ENCODE measurements at places on chromosomes 3 and 15.

DNA sequence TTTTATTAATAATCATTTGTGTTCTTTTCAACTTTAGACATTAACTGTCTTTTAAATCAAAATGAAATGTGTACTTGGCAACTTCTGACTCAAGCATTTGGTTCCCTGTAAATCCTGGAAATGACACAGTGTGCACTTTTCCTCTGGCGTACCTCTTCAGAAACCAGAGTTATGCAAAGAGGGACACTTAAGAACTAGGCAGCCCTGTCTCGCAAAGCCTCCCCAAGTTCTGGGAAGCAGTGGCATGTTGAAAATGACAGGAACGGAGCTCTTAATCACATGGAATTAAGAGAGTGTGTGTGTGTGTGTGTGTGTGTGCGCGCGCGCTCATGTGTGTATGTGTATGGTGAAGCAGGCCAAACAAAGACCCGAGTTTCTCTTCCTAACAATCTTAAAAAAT lies 707.4 kb downstream of the MECOM start:
- H3K4me3 ChIP-seq, result no peak overlapping the region
- H3K36me3 ChIP-seq, result no peaks in the 10 kb centered on the region
- no peak overlapping the region for H3K27ac ChIP-seq

DNA sequence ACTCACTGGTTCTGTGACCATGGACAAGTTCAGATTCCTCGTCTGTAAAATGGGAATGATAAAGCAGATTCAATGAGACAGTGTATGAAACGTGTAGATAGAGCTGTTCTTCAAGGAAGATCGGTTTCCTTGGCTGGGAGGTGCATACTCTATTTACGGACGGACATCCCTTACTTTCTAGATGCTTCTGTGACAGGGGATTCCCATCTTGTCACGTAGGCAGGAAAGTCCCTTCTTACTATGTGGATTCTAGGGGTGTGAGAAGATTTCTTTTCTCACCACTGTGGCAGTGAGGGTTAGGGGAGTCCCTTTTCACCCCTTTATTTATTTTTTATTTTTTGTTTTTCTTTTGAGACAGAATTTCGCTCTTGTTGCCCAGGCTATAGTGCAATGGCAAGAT lies 180.9 kb upstream of the TBL1XR1 start:
- peaks cover 7% of the 10 kb centered on the region for H3K4me1 ChIP-seq
- H3K27me3 ChIP-seq, result no peaks in the 10 kb centered on the region
- H3K27ac ChIP-seq, result peak overlapping the region; percentile 36
- peak overlapping the region; percentile 48 for H3K4me3 ChIP-seq
- peak; percentile 75 for ATAC-seq

DNA sequence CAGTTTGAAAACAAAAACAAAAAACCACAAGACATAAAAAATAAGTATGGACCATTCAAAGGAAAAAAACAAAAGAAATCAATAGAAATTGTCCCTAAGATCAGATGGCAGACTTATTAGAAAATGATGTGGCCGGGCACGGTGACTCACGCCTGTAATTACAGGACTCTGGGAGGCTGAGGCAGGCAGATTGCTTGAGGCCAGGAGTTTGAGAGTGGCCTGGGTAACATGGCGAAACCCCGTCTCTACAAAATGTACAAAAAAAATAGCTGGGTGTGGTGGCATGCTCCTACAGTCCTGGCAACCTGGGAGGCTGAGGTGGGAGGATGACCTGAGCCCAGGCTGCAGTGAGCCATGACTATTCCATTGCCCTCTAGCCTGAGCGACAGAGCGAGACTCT lies 16.6 kb downstream of the SPCS1 start:
- H3K27ac ChIP-seq, result no peak overlapping the region
- no peak overlapping the region for H3K4me3 ChIP-seq
- no peaks in the 10 kb centered on the region for H3K36me3 ChIP-seq
- peaks cover 5% of the 10 kb centered on the region for H3K4me1 ChIP-seq
- H3K27me3 ChIP-seq, result no peaks in the 10 kb centered on the region
- ATAC-seq, result no peak

- H3K27me3 ChIP-seq, result no peaks in the 10 kb centered on the region
- ATAC-seq, result no peak
- no peak overlapping the region for H3K4me3 ChIP-seq
- H3K27ac ChIP-seq, result no peak overlapping the region
- H3K36me3 ChIP-seq, result no peaks in the 10 kb centered on the region
Measured at GRCh38 chr3:34408088-34408487, 609.7 kb downstream of the PDCD6IP start.

- no peak overlapping the region for H3K4me3 ChIP-seq
- H3K36me3 ChIP-seq, result no peaks in the 10 kb centered on the region
- H3K27ac ChIP-seq, result no peak overlapping the region
- peaks cover 10% of the 10 kb centered on the region for H3K27me3 ChIP-seq
Measured at GRCh38 chr3:129985113-129985512, 10.6 kb downstream of the TRH start.

- ATAC-seq, result no peak
- no peaks in the 10 kb centered on the region for H3K36me3 ChIP-seq
- no peak overlapping the region for H3K4me3 ChIP-seq
- no peak overlapping the region for H3K27ac ChIP-seq
Measured at GRCh38 chr3:180421221-180421620, 180.7 kb upstream of the TTC14 start.

DNA sequence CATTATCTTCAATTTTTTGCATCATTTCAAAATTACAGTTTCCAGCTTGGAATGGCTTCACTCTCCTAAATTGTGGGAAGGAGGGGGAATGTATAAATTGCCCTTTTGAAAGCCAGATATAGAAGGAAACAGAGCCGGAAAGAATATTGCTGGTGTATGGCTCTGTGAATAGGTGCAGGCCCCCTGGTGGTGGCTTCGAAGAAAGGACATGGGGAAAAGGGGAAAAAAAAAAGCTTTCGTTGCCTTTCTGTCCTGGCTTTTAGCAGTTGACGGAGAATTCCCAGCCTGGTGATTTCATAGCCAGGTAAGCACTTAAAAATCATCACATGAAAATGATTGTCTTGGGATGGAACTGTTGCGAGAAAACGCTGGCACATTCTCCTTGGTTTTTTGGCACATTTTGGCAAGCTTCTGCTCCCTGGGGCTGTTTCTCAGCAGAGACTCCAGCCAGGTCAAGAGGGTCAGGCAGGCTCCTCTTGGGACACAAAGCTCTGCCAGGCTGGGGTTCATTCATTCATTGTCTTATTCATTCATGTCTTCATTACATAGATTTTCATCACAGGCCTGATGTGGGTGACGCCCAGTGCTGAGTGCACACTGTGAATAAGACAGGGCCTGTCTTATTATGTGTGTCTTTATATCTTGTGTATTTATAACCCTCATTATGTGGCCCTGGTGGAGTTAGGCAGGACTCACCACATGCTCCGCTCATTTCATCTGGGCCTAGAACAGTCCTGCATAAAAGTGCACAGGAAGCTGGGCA lies 300.0 kb upstream of the TPM1 start:
- H3K4me1 ChIP-seq, result peaks cover 4% of the 10 kb centered on the region
- peak; percentile 60 for ATAC-seq
- H3K27me3 ChIP-seq, result peaks cover 2% of the 10 kb centered on the region
- H3K27ac ChIP-seq, result peak overlapping the region; percentile 28
- no peaks in the 10 kb centered on the region for H3K36me3 ChIP-seq

GRCh38 chr3:156037356-156037755 lies 83.0 kb upstream of the KCNAB1 start:
- H3K27me3 ChIP-seq, result peaks cover 6% of the 10 kb centered on the region
- H3K27ac ChIP-seq, result no peak overlapping the region
- no peaks in the 10 kb centered on the region for H3K4me1 ChIP-seq

DNA sequence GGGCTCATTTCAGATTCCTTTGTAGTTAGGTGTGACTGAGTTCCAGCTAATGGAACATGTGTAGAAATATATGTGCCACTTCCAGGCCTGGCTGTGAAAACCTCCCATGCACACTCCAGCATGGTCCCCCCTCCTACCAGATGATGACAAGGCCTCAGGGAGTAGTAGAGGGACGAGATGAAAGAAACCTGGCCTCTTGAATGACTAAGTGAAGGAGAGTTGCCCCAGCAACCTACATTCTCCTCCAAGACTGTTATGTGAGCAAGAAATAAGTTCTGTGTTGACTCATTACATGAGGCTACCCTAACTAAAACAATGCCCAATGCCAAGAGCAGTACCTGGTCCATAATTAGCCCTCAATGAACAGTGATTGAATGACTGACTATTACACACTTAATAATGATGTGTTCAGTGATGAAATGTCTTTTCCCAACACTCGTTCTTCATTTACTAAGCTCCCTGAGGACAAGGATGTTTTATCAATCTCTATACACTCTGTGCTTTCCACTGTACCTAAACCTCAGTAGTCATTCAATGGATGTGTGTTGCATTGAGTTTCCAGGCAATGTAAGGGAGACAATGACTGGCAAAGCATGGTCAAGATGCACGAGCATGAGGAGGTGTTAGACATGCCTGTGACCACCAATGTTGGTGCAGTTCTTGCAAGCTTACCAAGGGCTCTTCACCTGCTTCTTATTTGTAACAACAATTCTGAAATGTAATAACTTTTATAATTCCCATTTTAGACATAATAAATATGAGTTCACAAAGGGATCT lies 62.0 kb upstream of the BCL6 start:
- peak overlapping the region; percentile 84 for H3K27ac ChIP-seq
- no peaks in the 10 kb centered on the region for H3K36me3 ChIP-seq
- H3K4me1 ChIP-seq, result peaks cover 46% of the 10 kb centered on the region
- H3K4me3 ChIP-seq, result peak overlapping the region; percentile 53
- ATAC-seq, result peak; percentile 84
- H3K27me3 ChIP-seq, result no peaks in the 10 kb centered on the region

DNA sequence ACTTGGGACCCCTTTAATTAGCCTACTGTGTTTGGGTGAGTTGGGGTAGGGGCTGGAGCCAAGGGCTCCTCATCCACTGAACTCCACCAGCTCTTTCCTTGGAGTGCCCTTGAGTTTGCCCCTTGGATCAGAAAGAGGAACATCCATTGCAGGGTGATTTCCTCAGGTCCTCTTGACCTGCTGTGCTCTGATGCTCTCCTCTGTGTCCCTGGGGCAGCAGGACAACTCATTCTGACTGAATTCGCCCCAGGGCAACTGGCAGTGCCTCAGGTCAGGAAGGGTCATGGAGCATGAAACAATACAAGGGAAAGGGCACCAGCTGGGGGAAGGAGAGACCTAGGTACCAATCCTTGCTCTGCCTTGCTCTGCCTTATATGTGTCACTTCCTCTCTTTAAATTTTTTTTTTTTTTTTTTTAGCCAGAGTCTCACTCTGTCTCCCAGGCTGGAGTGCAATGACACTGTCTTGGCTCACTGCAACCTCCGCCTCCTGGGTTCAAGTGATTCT lies 47.8 kb downstream of the BSN start:
- peaks cover 21% of the 10 kb centered on the region for H3K4me1 ChIP-seq
- peak overlapping the region; percentile 70 for H3K4me3 ChIP-seq
- H3K36me3 ChIP-seq, result no peaks in the 10 kb centered on the region
- H3K27ac ChIP-seq, result peak overlapping the region; percentile 90

GRCh38 chr15:68725736-68726135 lies 95.0 kb downstream of the ANP32A start:
- ATAC-seq, result no peak
- H3K4me1 ChIP-seq, result no peaks in the 10 kb centered on the region
- peaks cover 12% of the 10 kb centered on the region for H3K27me3 ChIP-seq
- H3K27ac ChIP-seq, result no peak overlapping the region

- ATAC-seq, result no peak
- peaks cover 20% of the 10 kb centered on the region for H3K27me3 ChIP-seq
- no peak overlapping the region for H3K27ac ChIP-seq
- H3K4me1 ChIP-seq, result no peaks in the 10 kb centered on the region
- H3K36me3 ChIP-seq, result no peaks in the 10 kb centered on the region
- no peak overlapping the region for H3K4me3 ChIP-seq
Measured at GRCh38 chr3:142981108-142981507, 17.6 kb upstream of the PAQR9 start.

GRCh38 chr3:119579366-119580066 lies at the start of gene ADPRH:
TSS of gene ADPRH (plus strand) at chr3:119579492. CDS start at chr3:119582170, 2,678 bp downstream.
- peak within 1 kb of the TSS; percentile 91 for H3K27ac ChIP-seq
- H3K4me1 ChIP-seq, result peaks cover 11% of the 10 kb centered on the region
- no peaks in the 10 kb centered on the region for H3K27me3 ChIP-seq
- no peaks in the 10 kb centered on the region for H3K36me3 ChIP-seq
- H3K4me3 ChIP-seq, result peak within 1 kb of the TSS; percentile 87

DNA sequence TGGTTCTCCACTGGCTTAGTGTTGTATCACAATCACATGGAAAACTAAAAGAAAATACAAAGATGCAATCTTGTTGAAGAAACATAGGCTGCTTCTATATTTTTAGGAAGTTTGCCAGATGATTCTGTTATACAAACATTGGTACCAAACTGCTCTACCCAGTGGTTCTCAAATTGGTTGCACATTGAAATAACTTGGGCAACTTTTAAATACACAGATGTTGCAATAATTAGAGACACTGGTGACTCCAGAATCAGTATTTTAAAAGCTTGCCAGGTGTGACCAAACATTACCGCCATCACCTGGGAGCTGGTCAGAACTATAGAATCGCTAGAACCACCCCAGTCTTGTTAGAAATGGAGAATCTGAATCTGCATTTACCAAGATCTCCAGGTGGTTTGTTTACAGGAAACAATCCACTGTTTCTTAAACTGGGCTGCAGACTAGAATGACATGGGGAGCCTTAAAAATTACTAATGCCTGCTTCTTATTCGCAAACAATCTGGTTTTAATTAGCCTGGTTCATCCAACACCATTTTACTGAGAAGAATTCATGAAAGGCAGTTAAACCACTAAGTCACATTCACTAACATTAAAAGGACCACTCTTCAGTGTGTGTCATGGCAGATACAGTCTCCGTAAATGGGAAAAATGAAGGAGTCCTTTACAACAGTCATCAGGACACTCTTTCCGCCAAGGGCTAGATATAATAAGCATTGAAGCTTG lies 76.5 kb downstream of the ACAP2 start:
- ATAC-seq, result no peak
- peaks cover 16% of the 10 kb centered on the region for H3K4me1 ChIP-seq
- no peak overlapping the region for H3K4me3 ChIP-seq
- no peak overlapping the region for H3K27ac ChIP-seq

DNA sequence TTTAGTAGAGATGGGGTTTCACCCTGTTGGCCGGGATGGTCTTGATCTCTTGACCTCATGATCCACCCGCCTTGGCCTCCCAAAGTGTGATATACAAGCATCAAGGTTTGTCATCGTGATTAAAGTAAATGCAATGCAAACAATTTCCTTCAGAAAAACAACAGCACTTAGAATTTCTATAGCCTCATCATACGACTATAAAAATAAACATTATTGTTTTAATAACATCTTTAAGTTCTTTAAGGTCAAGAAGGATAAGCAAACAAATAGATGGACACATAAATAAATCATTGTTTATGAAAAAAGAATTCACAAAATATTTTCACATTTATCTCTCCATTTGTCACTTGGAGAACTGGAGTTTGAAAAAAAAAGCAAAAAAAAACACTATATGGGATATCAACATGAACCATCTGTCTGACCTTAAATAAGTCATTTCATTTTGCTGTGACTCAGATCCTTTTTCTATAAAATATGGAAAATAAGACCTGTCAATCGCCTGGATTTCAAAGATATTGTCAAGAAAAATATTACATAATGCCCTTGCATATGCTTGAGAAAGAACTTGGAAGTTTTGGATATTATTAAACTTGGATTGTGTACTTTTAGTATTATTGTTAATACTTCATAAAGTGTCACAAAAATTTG lies 642.0 kb upstream of the KCNMB2 start:
- no peaks in the 10 kb centered on the region for H3K4me1 ChIP-seq
- no peak overlapping the region for H3K27ac ChIP-seq
- H3K4me3 ChIP-seq, result no peak overlapping the region
- H3K27me3 ChIP-seq, result no peaks in the 10 kb centered on the region
- ATAC-seq, result no peak
